ENCODE measurements at places on chromosomes 1 and 21. TPM values are rescaled to one million over a fixed set of nuclear protein-coding genes. Genes with fewer than 3 reads are reported as not detected.

DNA sequence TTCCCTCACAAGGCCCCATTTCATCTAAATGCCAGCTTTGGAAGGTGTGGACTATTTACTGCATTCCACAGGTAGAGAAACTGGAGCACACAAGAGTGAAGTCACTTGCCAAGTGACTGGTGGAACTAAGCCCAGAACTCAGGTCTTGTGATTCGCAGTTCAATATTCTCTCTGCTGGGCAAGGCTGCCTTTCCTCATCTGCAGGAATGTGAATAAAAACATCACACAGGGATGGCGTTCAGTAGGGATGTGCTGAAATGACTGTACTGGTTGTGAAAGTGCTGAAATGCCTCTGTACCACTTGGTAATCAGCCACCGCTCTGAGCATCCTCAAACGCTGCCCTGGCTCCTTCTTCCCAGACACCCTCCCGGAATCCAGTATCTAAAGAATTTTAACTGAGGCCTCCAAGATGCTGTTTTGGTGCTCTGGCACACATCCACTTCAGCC is 145.6 kb downstream of the HIVEP3 start:
- DNase-seq: no peak

- no peak for DNase-seq
Measured at GRCh38 chr1:55943012-55943411, 636.4 kb downstream of the PLPP3 start.

GRCh38 chr1:93459126-93459525 is 11.2 kb downstream of the FNBP1L start:
- no peak for DNase-seq

- DNase-seq: no peak
Measured at GRCh38 chr1:2135441-2135841, 59.1 kb downstream of the FAAP20 start.

- no peak for DNase-seq
Measured at GRCh38 chr1:37261129-37261528, 213.3 kb upstream of the ZC3H12A start.

GRCh38 chr1:10054465-10054864 is 21.7 kb downstream of the UBE4B start:
- no peak for DNase-seq

DNA sequence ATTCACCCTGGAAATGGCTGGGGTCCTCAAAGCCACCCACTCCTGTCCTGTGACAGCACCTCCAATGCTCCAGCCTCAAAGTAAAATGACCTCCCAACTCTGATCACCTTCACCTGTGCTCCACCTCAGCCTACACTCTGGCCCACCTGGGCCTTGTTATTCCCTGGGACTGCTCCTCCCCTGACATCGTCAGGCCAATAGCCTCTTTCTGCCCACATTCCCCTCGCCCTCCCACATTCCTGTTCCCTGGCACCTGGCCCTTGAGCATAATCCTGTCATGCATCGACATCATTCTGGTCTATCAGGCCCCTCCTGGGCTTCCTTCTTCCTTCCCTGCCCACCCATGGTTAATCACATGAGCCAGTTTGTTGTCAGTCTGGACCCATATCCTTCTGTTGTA is 13.2 kb upstream of the BCAR3 start:
- no peak for DNase-seq

DNA sequence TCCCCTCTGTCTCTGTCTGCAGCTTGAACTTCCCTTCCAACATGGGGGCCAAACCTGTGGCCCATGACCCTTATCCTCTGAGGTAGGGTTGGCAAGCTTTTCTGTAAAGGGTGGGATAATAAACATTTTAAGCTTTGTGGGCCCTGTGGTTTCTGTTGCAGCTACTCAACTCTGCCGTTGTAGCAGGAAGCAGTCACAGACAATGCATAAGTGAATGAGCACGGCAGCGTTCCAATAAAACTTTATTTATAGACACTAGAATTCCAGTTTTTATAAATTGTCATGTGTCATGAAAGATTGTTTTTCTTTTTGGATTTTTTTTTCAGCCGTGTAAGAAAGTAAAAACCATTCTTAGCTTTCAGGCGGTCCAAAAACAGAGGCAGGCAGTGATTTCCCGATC is 18.2 kb upstream of the CDK18 start:
- no peak for DNase-seq

PHC2 gene
- 34.8 TPM for total RNA-seq

PLA2G2C gene
- total RNA-seq: not detected

BSND gene
- total RNA-seq: not detected

Data from CD4-positive, CD25-positive, alpha-beta regulatory T cell (primary cell).